Activated CD8-positive, alpha-beta memory T cell treated with anti-CD3 and anti-CD28 coated beads for 1 hour (primary cell): ENCODE measurements at places on chromosomes 7 and 10.

DNA sequence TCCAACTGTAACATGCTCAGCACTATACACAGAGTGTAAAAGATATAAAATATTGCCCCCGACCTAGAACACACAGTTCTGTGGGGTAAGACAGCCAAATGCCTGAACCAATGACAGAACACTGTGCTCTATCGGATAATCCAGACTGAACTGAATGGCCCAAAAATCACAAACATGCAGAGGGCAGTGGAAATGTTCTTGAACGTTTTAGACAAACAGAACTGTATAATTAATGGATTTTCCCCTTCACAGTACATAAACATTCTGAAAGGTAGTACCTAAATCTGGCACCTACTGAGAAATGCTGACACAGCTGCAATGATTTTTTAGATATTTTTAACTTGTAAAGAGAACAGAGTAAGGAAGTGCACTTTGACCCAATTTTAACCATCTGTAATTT is 33.4 kb downstream of the PARD3 start:
- DNase-seq = no peak

DNA sequence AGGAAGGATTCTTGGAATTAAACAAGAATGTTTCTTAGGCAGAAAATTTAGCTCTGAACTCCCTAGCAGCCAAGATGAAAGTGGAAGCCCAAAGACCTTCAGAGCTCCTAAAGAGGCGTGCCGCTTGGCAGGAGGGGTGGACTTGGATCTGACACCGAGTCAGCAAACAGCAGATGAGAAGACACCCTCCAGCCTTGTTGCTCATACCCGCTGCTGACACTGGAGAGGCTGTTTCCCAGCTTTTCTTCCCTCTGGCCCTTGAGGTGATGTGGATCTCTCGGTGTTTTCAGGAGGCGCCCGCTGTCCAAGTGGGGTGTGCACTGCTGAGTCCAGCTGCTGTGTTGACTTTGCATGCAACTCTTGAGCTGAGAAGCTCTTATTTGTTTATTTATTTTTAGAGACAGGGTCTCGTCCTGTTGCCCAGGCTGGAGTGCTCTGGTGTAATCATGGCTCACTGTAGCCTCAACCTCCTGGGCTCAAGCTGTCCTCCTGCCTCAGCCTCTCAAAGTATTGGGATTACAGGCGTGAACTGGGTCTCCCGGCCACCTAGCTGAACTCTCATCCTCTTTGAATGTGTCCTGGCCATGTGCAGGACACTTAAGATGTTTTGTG is 21.5 kb downstream of the SLC18A2 start:
- no peak for DNase-seq

GRCh38 chr7:57384380-57384779 is 65.6 kb upstream of the ZNF716 start:
- no peak for DNase-seq

DNA sequence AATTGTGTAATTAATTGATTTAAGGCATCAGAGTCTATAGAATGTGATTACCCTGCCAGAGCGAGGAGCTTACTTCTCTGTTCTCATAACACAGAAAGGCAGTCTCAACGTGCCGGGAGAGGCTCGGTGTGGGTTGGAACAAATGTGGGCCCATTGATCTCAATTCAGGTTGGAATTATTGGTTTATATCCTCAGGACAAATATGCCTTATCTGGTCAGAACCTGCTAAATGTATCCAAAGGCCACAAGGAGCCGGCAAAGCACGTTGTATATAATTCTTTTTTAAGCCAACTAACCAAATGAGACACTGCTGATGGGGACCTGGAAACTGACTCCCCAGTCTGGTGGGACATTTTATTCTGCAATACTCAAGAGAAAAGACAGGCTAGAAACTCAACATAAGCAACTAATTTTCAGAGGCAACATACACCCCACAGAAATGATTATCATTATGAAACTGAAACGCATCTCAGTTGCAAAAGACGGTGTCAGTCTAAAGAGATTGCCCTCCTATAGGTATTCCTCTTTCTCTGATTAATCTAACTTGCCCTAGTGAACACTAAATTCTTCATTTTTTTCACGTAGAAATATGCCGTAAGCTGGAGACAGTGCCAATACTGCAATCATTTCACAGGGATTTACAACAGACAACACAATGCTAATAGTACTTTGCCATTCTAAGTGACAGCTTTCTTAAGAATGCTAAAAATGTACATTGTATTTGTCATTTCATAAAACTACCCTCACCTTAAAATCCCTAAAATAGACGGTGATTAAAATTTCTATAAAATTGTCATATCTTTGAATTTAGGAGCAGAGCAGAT is 9.4 kb downstream of the EBF3 start:
- no peak for DNase-seq

- DNase-seq = no peak
These were observed 10.7 kb downstream of the AMZ1 start for GRCh38 chr7:2698581-2699288.

DNA sequence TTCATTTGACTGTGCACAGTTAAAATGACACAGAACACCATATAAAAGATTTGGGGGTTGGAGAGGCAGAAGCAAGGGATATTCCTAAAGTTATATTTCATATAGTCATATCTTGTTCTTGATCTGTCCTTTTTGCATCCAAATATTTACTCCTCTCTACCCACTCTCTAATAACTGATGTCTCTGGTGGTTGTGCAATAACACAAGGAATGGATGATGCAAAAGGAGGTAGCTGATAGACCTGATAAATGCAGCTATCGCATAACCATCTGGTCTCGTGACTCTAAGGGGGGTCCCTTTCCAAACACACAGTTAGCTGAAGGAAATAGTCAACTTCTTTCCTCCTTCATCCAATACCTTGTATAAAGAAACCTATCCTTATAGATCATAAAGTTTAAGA is 123.1 kb downstream of the POLR1F start:
- DNase-seq = no peak

DNA sequence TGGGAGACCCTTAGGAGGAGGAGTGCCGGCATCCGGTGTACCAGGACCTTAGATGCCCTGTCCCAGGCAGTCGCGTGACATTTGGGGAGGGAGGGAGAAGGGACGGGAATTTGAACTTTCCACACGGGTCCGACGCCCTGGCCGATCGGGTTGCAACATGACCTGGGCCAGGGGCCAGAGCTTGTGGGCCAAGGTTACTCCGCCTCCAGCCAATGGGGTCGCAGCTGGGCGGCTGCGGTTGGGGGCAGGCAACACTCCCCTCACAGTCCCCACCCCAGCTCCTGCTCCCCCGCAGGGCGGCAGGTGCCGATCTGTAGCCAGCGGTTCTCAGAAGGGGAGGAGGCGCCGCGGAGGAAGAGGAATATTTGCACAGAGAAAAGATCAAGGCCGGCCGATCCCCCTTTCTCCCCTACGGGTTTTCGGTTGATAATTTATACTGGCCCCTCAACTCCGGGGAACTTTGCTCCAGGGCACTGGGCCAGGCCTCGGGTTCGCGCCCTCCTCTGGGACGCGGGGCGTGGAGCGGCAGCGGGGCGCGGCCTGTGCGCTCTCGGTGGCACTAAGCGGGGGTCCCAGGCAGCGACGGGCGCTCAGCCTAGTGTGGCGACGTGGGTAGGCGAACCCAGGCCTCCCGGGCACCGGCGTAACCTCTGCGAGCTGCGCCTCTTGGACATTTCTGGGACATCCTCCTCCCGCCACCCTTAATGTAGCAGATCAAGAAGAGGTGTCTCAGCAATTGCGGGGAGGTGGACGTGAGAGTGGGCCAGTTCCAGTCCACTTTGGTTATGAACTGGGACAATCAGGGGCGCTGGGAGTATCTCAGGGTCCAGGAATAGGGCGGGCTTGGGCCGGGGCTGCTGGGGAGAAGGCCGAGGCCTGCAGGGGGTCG is 1.2 kb downstream of the MLXIPL start:
- no peak for DNase-seq

GRCh38 chr10:11617233-11617632 is 5.8 kb upstream of the USP6NL start:
- DNase-seq = no peak

GRCh38 chr7:30846378-30846777 is 65.3 kb upstream of the AQP1 start:
- no peak for DNase-seq
